ENCODE measurements at places on chromosomes 12 and 14. TPM values are rescaled to one million over a fixed set of nuclear protein-coding genes. Genes with fewer than 3 reads are reported as not detected.

- no peaks in the 10 kb centered on the region for H3K4me1 ChIP-seq
- no peaks in the 10 kb centered on the region for H3K36me3 ChIP-seq
- no peaks in the 10 kb centered on the region for H3K27me3 ChIP-seq
- H3K4me3 ChIP-seq, result no peak overlapping the region
- no peak for DNase-seq
Observed at GRCh38 chr14:69373104-69373503, 25.0 kb downstream of the ERH start.

TOMM20L gene
- 4.0 TPM for total RNA-seq

DNA sequence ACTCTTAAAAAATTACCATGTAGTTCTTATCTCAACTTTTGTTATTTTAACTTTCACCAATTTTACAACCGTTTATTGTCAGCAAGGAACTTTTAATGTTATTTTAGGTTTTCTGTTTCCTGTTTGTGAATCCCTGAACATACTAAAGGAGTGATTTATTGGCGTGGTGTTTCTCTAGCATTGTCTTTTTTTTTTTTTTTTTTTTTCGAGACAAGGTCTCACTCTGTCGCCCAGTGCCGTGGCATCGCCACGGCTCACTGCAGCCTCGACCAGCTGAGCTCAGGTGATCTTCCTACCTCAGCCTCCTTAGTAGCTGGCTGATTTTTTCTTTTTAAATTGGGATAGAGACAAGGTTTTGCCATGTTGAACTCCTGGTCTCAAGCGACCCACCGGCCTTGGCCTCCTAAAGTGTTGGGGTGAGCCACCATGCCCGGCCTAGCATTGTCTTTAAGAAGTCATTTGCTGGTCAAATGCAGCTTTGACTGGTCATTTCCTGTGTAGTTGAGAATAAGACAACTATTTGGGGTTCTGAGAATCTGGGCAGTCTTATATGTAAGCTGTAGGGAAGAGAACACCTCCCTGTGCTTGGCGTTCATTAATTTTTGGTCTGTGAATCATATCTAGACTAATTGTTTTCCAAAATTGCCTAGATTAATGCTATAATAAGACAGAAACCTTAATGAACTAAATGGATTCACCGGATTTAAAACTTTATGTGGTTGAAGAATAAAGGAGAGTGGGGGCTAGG, 2.1 kb downstream of the WASHC4 start:
- no peak overlapping the region for H3K4me3 ChIP-seq
- H3K4me1 ChIP-seq, result no peaks in the 10 kb centered on the region
- no peaks in the 10 kb centered on the region for H3K27me3 ChIP-seq
- no peaks in the 10 kb centered on the region for H3K36me3 ChIP-seq

DNA sequence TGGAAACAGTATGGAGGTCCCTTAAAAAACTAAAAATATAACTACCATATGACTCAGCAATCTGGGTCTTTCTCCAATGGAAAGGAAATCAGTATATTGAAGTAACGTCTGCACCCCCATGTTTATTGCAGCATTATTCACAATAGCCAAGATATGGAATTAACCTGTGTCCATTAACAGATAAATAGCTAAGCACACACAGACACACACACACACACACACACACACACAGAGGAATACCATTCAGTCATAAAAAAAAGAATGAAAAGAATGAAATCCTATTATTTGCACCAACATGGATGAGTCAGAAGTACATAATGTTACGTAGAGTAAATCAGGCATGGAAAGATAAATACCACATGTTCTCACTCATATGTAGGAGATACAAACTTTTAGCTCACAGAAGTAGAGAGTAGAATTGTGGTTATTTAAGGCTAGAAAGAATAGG, 4.7 kb downstream of the KLRK1 start:
- H3K27ac ChIP-seq, result no peak overlapping the region
- no peak overlapping the region for H3K4me3 ChIP-seq
- H3K36me3 ChIP-seq, result no peaks in the 10 kb centered on the region
- no peak for DNase-seq

GRCh38 chr14:28163233-28163632, 603.4 kb upstream of the FOXG1 start:
- H3K36me3 ChIP-seq, result no peaks in the 10 kb centered on the region
- H3K27ac ChIP-seq, result no peak overlapping the region
- no peak overlapping the region for H3K4me3 ChIP-seq
- DNase-seq, result no peak

DNA sequence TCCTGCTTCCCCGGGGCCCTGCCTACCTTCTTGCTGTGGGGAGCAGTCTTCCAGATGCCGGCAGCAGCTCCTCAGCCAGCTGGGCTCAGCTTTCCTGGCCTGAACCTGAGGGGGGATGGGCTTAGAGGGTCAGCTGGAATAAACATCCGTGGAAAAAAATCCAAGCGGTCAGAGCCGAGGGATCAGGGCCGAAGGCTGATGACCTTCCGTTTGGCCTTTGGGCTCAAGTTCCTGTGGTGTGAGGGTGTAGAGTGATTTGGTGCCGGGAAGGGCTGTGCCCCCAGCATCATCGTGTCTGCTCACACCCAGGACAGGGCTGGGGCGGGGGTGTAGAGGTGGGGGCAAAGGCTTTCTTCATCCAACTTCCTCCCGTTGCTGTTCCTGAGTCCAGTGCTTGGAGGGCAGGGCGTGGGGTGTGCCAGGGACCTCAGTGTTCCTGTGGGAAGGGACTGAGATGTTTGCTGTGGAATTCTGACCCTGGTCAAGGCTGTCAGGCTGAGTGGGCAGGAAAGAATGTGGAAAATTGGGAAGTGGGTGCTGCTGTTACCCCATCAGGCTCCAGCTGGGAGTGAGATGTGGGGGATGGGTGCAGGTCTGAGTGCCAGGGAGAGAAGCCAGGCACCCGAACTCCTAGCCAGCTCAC, 2.6 kb downstream of the SMIM41 start:
- H3K4me3 ChIP-seq, result no peak overlapping the region
- H3K27me3 ChIP-seq, result no peaks in the 10 kb centered on the region
- peaks cover 13% of the 10 kb centered on the region for H3K4me1 ChIP-seq
- DNase-seq, result no peak
- peak overlapping the region; percentile 88 for H3K27ac ChIP-seq
- peaks cover 2% of the 10 kb centered on the region for H3K36me3 ChIP-seq

- no peaks in the 10 kb centered on the region for H3K4me1 ChIP-seq
- H3K27me3 ChIP-seq, result no peaks in the 10 kb centered on the region
- H3K27ac ChIP-seq, result no peak overlapping the region
- DNase-seq, result no peak
- no peaks in the 10 kb centered on the region for H3K36me3 ChIP-seq
Observed at GRCh38 chr12:121718653-121719239, 6.2 kb downstream of the TMEM120B start.

FOXN4 gene
- total RNA-seq, result 4.8 TPM

DNA sequence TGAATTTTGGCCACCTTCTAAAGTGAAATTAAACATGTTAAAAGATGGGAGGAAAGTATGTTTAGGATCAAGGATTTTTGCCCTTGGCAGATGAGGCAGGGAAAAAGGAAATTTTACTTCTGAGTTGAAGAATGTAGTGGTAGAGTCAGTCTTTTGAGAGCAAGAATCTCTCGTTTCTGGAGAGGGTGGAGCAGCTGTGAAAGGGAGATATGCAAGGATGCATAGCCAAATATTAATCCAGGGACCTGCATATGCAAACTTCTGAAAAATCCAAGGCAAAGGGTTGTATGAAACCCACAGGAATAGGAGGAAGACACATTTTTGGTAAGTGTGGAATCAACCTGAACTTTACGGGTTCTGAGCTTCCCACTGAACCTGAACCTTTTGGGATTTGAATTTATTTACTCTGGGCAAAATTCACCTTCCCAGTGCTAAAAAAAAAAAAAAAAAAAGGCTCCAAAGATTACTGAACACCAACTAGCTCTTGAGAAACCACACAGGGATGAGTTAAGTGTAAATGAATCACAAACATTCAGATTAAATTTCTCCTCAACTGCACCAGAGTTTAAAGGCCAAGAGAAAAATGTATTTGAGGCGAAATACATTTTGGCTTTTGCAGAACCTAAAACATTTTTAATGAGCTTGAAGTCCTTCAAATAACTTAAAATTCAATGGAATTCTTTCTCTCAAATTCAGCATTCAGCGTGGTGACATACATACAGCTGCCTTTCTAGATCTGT, 187.1 kb upstream of the CDKN3 start:
- H3K36me3 ChIP-seq, result no peaks in the 10 kb centered on the region
- H3K27ac ChIP-seq, result no peak overlapping the region
- DNase-seq, result no peak
- no peak overlapping the region for H3K4me3 ChIP-seq

GRCh38 chr14:34596891-34597290, 33.1 kb downstream of the SNX6 start:
- peaks cover 6% of the 10 kb centered on the region for H3K36me3 ChIP-seq
- DNase-seq, result no peak
- no peak overlapping the region for H3K27ac ChIP-seq
- H3K4me3 ChIP-seq, result no peak overlapping the region
- no peaks in the 10 kb centered on the region for H3K27me3 ChIP-seq

GRCh38 chr14:94771158-94771905, 1.4 kb upstream of the GSC start:
- no peak overlapping the region for H3K4me3 ChIP-seq
- H3K27ac ChIP-seq, result no peak overlapping the region
- H3K27me3 ChIP-seq, result peaks cover 52% of the 10 kb centered on the region
- no peaks in the 10 kb centered on the region for H3K4me1 ChIP-seq

DNA sequence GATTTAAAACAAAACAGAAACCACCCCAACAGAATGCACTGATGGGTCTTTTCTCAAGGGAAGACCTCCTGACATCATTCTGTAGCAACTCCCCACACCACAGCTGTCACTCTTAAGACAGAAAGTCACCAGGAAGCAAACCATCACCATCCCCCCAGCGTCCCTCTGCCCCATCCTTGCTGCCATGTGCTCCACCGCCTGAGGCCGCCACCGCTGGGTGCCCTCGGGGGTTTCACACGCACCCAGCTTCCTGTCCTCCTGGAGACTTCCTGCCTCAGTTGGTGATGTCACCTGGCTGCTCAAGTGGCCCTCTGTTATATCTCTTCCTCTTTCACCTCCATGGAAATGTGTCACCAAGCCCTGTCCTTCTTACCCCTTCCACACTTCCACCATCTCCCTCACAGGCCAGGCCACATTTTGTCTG, 71.4 kb upstream of the GPR68 start:
- H3K4me3 ChIP-seq, result no peak overlapping the region
- H3K27ac ChIP-seq, result no peak overlapping the region
- H3K27me3 ChIP-seq, result no peaks in the 10 kb centered on the region
- no peaks in the 10 kb centered on the region for H3K36me3 ChIP-seq
- H3K4me1 ChIP-seq, result peaks cover 11% of the 10 kb centered on the region
